Activated CD8-positive, alpha-beta T cell treated with anti-CD3 and anti-CD28 coated beads, Interleukin-2, amount 10 ng/mL, durations not matched to agents 7 days and 5 days (primary cell): ENCODE measurements at places on chromosomes 3 and 15.

DNA sequence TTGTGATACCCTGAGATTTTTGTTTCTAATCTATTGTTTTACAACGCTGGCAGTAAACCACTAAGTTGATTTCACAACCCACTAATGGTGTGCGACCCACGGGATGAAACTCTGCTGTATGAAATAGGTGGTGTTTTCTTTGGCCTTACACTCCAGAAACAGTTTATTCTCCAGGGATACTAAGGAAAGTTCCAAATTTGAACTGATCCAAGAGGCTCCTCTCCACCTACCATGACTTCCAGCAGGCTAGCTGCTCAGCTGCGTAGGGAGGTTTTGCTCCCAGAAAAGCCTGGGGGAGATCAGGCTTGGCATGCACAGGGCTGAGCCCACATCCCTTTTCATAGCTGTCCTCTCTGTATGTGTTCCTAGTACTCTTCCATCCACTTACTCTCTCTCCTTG is 71.5 kb downstream of the FAM174B start:
- DNase-seq: no peak
- H3K4me3 ChIP-seq: no peak overlapping the region
- no peaks in the 10 kb centered on the region for H3K4me1 ChIP-seq
- H3K27ac ChIP-seq: no peak overlapping the region

GRCh38 chr3:32794487-32795308 is 23.1 kb upstream of the TRIM71 start:
- no peaks in the 10 kb centered on the region for H3K4me1 ChIP-seq
- no peak overlapping the region for H3K27ac ChIP-seq
- no peak overlapping the region for H3K4me3 ChIP-seq

DNA sequence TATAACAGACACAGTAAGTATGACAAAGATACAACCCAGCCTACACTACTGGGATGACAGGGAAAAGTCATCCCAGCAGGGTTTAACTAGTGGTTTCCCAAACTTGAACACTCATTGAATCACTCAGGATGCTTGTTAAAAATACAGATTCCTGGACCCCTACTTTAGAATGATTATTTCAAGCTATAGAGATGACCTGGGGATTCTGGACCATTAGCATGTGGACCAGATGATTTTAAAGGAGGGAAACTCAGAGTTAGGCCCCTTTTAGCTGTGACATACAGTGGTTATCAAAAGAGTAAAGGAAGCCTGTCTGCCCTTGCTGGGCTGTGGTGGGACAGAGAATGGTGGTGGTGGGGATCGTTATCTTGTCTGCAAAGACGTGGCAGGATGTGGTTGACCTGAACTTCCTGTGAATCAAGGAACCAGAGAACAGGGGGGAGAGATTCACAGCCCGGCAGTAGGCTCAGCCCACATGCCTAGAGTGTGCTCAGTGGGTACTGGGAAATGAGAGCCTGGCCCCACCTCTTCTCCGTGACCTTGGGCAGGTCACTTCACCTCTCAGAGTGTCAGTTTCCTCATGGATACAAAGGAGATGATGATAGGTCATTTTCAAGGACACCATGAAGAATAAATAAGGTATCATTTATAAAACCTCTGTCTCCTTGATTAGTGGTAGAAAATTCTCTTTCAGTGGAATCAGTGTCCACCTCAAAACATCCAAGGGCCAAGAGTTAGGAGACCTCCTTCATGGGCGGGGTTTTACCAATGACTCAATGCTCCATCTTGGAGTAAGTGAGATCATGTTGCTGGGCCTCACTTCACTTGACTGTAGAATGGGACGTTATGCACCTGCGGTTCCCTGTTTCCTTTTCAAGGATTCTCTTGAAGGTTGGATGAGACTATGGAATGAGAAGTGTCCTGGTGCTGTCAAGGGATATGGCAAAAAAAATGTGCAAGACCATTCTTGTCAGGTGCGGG is 306.5 kb downstream of the RPLP1 start:
- H3K36me3 ChIP-seq: peaks cover 30% of the 10 kb centered on the region
- peaks cover 2% of the 10 kb centered on the region for H3K27me3 ChIP-seq
- H3K4me1 ChIP-seq: peaks cover 90% of the 10 kb centered on the region
- peak; percentile 97 for DNase-seq
- peak overlapping the region; percentile 85 for H3K27ac ChIP-seq
- peak overlapping the region; percentile 65 for H3K4me3 ChIP-seq

GRCh38 chr3:185024966-185025365 is 127.9 kb downstream of the C3orf70 start:
- no peak for DNase-seq
- H3K4me3 ChIP-seq: no peak overlapping the region
- no peak overlapping the region for H3K27ac ChIP-seq
- H3K4me1 ChIP-seq: no peaks in the 10 kb centered on the region
- no peaks in the 10 kb centered on the region for H3K27me3 ChIP-seq

- H3K27ac ChIP-seq: no peak overlapping the region
- no peak overlapping the region for H3K4me3 ChIP-seq
- H3K4me1 ChIP-seq: no peaks in the 10 kb centered on the region
Measured at GRCh38 chr3:45453083-45453482, 64.7 kb downstream of the LARS2 start.

- H3K27ac ChIP-seq: no peak overlapping the region
- peaks cover 10% of the 10 kb centered on the region for H3K36me3 ChIP-seq
- no peak for DNase-seq
- H3K27me3 ChIP-seq: peaks cover 35% of the 10 kb centered on the region
- peak overlapping the region; percentile 49 for H3K4me3 ChIP-seq
Measured at GRCh38 chr3:184262764-184263179, 1.4 kb upstream of the CAMK2N2 start.

DNA sequence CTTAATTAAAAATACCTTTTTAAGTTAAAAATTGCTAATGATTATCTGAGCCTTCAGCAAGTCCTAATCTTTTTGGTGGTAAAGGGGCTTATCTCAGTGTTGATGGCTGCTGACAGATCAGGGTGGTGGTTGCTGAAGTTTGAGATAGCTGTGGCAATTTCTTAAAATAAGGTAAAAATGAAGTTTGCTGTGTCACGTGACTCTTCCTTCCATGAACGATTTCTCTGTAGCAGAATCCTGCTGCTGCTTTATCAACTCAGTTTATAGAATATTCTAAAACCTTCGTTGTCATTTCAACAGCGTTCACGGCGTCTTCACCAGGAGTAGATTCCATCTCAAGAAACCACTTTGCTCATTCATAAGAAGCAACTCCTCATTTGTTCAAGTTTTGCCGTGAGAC is 110.1 kb downstream of the SUCNR1 start:
- no peak overlapping the region for H3K4me3 ChIP-seq
- H3K36me3 ChIP-seq: no peaks in the 10 kb centered on the region
- H3K4me1 ChIP-seq: no peaks in the 10 kb centered on the region

- no peak for DNase-seq
- H3K4me1 ChIP-seq: peaks cover 15% of the 10 kb centered on the region
- H3K27me3 ChIP-seq: peaks cover 48% of the 10 kb centered on the region
- H3K27ac ChIP-seq: no peak overlapping the region
- H3K4me3 ChIP-seq: no peak overlapping the region
- H3K36me3 ChIP-seq: no peaks in the 10 kb centered on the region
Measured at GRCh38 chr3:146159616-146160320, 1.2 kb downstream of the PLOD2 start.

GRCh38 chr3:74129056-74129455 is 485.4 kb downstream of the CNTN3 start:
- H3K27ac ChIP-seq: no peak overlapping the region
- no peaks in the 10 kb centered on the region for H3K27me3 ChIP-seq
- no peak for DNase-seq
- no peaks in the 10 kb centered on the region for H3K36me3 ChIP-seq

DNA sequence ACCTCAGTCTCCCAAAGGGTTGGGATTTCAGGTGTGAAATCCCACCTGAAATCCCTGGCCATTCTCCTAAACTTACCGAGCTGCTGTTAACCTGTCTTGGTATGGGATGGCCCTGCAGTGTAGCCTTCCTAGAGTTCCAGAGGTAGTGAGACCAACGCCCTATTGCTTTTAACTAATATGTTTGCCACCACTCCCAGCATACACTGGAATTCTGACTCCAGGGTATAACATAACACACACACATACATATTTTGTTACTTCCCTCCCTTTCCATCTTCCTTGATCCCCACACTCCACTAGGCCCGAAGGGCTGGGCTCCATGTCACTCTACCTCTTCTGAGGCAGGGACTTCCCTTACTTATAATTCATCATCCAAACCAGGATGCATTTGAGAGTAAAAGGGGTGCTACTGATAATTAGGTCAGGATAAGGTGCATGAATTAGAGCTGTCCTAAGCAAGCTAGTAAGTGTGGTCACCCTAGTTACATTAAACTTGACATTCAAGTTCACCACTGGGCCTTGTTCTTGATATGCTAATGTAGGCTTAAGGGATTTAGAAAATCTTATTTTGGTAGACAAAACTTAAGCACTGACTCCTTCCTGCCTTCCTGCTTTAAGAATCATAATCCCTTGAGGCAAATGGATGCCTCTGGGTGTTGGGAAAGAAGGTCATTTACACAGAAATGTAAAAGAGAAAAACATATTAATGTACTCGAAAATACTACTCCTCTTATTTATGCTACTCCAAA is 317.6 kb downstream of the MAGI1 start:
- no peak for DNase-seq
- no peaks in the 10 kb centered on the region for H3K4me1 ChIP-seq
- no peaks in the 10 kb centered on the region for H3K36me3 ChIP-seq

- H3K4me1 ChIP-seq: no peaks in the 10 kb centered on the region
- no peak overlapping the region for H3K4me3 ChIP-seq
- no peaks in the 10 kb centered on the region for H3K27me3 ChIP-seq
- no peaks in the 10 kb centered on the region for H3K36me3 ChIP-seq
- no peak overlapping the region for H3K27ac ChIP-seq
Measured at GRCh38 chr15:97692301-97693015, 268.0 kb upstream of the ARRDC4 start.

DNA sequence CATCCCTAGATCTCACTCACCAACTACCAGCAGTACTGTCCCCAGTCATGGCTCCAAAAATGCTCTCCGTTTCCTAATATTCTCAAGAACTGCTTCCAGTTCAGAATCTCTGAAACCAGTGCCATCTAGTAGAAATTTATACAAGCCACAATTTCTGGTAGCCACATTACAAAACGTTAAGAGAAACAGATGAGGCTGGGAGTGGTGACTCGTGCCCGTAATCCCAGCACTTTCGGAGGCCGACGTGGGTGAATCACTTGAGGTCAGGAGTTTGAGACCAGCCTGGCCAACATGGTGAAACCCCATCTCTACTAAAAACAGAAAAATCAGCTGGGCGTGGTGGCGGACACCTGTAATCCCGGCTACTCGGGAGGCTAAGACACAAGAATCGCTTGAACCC is 78.4 kb upstream of the RAD18 start:
- H3K27me3 ChIP-seq: peaks cover 2% of the 10 kb centered on the region
- no peak overlapping the region for H3K4me3 ChIP-seq
- no peaks in the 10 kb centered on the region for H3K36me3 ChIP-seq

DNA sequence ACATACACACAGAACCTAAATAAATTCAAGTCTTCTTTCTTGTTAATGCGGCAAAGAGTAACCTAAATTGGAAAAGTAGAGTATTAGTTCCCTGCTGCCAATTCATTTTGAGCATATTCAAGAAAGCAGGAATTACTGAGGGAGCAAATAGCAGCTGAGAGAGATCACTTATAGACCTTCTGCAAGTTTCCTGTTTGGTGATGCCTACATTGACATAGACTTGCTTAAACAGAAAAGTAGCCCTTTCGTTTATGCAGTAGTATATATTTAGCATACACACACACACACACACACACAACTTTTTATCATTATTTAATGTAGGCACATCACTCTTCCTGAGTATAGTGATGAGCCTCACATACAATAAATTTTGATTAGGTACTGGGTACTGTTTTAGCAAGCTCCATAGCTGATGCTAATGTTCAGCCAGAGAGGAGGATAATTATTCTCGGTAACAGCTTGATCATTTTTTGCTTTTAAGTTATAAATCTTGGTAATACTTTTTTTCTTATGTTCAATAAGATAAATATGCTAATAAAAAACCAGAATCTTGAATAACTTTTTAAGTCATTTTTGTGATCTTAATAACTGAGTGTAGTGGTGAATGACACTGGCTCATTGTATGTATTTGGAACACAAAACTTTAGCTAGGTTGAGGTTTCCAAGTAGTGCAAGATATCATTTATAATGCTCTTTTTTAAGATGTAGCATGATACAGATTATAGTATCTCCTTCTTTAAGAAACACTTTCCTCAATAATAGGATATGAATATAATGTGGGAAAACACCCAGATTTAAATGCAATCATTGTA is 174.7 kb downstream of the MBNL1 start:
- H3K27me3 ChIP-seq: no peaks in the 10 kb centered on the region
- DNase-seq: no peak

GRCh38 chr3:11221818-11222415 is 50.3 kb upstream of the ATG7 start:
- DNase-seq: no peak
- no peaks in the 10 kb centered on the region for H3K36me3 ChIP-seq
- peaks cover 10% of the 10 kb centered on the region for H3K27me3 ChIP-seq
- H3K27ac ChIP-seq: no peak overlapping the region
- H3K4me1 ChIP-seq: peaks cover 15% of the 10 kb centered on the region

- no peak overlapping the region for H3K4me3 ChIP-seq
- no peak overlapping the region for H3K27ac ChIP-seq
- no peak for DNase-seq
- no peaks in the 10 kb centered on the region for H3K27me3 ChIP-seq
Measured at GRCh38 chr3:130480736-130481135, 36.2 kb upstream of the COL6A6 start.

DNA sequence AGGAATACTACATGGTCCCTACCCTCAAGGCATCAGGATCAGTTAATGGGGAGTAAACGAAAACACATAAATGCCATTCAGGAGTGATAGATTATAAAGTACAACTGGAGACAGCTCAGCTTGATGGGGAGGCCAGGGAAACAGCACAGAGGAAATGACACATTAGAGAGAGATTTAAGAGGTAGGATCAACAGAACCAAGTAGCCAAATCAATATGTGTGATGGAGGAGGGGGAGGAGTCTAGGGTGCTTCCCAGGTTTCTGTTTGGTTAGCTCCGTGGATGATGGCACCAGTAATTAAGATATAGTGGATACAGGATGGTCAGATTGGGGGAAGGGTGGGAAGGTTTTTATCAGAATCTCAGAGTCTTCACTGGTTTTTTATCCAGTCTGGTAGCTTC is 229.5 kb upstream of the ROPN1 start:
- no peak for DNase-seq
- no peak overlapping the region for H3K4me3 ChIP-seq
- no peaks in the 10 kb centered on the region for H3K4me1 ChIP-seq
- H3K27ac ChIP-seq: no peak overlapping the region
- H3K27me3 ChIP-seq: no peaks in the 10 kb centered on the region
- H3K36me3 ChIP-seq: no peaks in the 10 kb centered on the region

- H3K4me1 ChIP-seq: peaks cover 12% of the 10 kb centered on the region
- peak overlapping the region; percentile 28 for H3K27ac ChIP-seq
- no peak overlapping the region for H3K4me3 ChIP-seq
- peaks cover 18% of the 10 kb centered on the region for H3K27me3 ChIP-seq
- peak; percentile 79 for DNase-seq
Measured at GRCh38 chr15:43285609-43286037, 18.9 kb upstream of the TGM5 start.

DNA sequence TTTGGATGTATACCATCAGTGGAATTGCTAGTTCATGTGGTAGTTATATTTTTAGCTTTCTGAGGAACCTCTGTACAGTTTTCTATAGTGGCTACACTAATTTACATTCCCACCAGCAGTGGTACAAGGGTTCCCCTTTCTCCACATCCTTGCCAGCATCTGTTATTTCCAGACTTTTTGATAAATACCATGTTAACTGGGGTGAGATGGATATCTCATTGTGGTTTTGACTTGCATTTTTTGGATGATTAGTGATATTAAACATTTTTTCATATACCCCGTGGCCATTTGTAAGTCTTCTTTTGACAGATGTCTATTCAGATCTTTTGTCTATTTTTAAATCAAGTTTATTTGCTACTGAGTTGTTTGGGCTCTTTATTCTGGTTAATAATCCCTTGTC is 455.6 kb upstream of the RARB start:
- no peaks in the 10 kb centered on the region for H3K36me3 ChIP-seq
- no peaks in the 10 kb centered on the region for H3K4me1 ChIP-seq
- H3K27me3 ChIP-seq: no peaks in the 10 kb centered on the region
- no peak overlapping the region for H3K4me3 ChIP-seq
